ENCODE measurements at places on chromosomes 7 and 10. TPM values are rescaled to one million over a fixed set of nuclear protein-coding genes. Genes with fewer than 3 reads are reported as not detected.
A peak's percentile ranks its signal among the peaks of the same experiment; 100 is the strongest.

DNA sequence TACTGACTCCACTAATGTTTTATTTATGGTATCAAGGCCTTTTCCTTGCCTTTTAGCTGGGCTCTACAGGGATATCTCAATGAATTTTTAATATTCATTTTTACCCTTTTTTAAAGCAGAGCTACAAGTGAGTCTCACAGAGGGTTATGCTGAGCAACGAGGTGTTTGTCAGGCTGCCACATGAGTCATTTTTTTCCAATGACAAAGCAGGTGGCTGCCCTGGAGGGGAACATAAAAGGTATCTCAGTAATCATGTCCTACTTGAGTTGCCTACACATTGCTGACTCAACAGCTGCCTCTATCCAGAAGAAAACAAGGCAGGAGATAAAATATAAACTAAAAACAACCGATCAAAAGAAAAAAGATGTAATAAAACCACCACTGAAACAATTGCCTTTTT lies 1004.9 kb upstream of the POT1 start:
- no peak for ATAC-seq

DNA sequence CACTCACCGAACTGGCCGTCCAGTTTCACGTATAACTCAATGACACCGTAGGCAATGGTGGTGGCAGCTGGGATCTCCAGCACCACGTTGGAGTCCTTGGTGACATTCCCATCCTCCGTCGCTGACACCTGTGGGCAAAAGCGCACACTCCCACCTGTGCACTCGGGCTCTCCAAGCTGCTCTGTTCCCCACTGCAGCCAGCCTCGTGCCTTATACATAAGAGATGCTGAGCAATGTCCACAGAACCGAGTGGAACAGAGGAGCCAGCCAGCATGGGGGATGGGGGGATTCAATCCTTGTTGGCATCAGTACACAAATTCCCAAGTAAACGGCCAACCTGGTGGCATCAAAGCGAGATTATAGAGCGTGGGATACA lies 40.0 kb downstream of the GSDME start:
- ATAC-seq, result no peak

GRCh38 chr10:99964791-99965190 lies 45.0 kb downstream of the DNMBP start:
- no peak for ATAC-seq

- ATAC-seq, result no peak
Observed at GRCh38 chr10:35339942-35340341, 3.6 kb downstream of the CCNY start.

ABCC2 gene
- total RNA-seq, result 0.91 TPM

DNA sequence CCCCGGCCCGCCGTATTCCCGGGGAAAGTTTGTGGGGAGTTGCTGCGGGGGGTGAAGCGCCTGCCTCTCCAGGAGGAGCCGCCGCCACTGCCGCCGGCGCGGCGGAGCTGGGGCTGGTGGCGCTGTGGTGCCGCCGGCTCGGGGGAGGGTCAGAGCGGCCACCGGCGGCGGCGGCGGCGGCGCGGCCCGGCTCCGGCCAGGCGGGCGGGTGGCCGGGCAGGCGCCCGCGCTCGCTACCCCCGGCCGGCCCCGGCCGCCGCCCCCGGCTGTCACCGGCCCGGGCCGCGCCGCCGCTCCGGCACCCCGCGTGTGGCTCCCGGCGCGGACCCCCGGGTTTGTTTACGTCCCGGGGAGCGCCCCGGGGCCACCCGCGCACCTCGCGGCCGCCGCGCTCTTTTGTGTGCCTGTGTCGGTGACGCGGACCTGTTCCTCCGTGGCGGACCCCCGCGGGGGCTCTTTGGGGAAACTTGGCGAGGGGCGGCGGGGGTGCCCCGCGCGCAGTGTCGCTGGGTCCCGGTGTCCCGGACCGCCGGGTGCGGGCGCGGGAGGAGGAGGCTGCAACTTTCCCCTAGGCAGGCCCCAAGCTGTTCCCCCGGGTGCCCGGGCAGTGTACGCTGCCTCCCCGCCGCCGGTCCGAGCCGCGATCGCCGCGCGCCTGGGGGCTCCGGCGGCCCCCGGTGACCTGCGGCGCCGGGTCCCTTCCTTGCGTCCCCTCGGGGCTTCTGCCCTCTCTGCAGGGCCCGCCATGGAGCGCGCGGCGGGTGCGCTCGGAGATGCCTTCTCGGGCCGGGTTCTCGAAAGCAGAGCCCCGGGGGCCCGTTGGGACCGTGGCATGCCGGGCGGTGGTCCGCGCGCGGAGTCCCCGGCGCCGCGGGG lies 593 bp upstream of the CUX1 start:
- peak; percentile 17 for ATAC-seq

DNA sequence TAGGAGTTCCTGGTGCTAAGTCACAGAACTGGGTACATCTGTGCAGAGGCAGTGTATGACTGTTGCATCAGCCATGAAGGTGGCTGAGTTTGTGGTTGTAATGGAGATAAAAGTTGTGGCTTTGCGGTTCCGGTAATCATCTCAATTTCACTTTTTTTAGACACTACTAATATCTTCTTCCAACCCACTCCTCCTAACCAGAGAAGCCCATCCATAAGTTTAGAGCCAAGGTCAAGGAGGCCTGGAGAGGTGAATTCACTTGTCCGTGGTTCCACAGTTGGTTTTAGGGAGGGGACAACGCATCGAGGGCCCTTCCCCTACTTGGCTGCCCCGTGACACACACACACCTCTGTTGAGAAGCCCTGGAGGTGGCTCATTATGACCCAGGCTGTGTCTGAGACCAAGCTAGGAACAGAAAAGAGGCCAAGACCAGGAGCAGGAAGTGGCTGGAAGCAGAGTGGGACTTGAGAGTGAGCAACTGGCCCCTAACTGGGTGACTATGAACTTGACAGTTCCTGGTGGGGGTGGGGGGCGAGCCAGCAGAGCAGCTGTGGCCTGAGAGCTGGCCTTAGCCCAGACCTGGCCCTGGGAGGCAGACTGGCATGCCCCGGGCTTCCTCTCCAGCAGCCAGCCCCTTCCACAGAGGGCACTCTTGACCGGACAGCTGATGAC lies 66.8 kb upstream of the COL13A1 start:
- no peak for ATAC-seq

- no peak for ATAC-seq
Observed at GRCh38 chr10:82136103-82136502, 261.1 kb downstream of the NRG3 start.

GRCh38 chr7:75843613-75844116 lies 30.1 kb upstream of the CCL24 start:
- no peak for ATAC-seq

DNA sequence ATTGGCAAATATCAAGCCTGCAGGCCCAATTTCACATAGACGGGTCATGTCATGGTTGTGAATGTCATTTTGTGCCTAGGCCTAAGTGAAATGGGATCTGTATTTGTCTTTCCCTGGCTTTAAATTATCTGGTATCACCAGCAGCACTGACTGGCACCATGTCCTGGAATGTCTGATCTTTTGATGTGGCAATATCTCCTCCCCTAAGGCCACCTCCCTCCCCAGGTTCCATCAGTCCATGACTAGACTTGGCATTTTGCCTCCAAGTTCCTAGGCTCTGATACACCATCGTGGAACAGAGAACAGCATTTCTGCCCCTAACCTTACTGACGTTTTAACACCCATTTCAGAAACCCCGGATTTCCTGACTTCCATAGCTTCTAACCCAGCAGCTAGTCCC lies 513.9 kb downstream of the GALNT17 start:
- ATAC-seq, result no peak

Measured in motor neuron (in vitro differentiated cells).